ENCODE measurements at places on chromosomes 6 and 20. TPM values are rescaled to one million over a fixed set of nuclear protein-coding genes. Genes with fewer than 3 reads are reported as not detected.

CLPSL1 gene
- not detected for total RNA-seq

TFAP2C gene
- 0.27 TPM for total RNA-seq

OXT gene
- total RNA-seq, result not detected

SMIM13 gene
- 18.5 TPM for total RNA-seq

LRRN4 gene
- total RNA-seq, result not detected

CST2 gene
- not detected for total RNA-seq

MAS1 gene
- not detected for total RNA-seq

C20orf202 gene
- not detected for total RNA-seq

GGT7 gene
- 11.2 TPM for total RNA-seq

ARFGAP1 gene
- total RNA-seq, result 69.8 TPM

ENPP5 gene
- total RNA-seq, result not detected

OPRL1 gene
- 5.0 TPM for total RNA-seq

GOPC gene
- total RNA-seq, result 11.1 TPM

PTGIS gene
- 15.3 TPM for total RNA-seq
